ENCODE measurements at places on chromosomes 3 and 15.

- DNase-seq, result no peak
These were observed 24.0 kb downstream of the PLA2G4B start for GRCh38 chr15:41862515-41863116.

GRCh38 chr3:5116538-5116937, 5.6 kb upstream of the ARL8B start:
- no peak for DNase-seq

DNA sequence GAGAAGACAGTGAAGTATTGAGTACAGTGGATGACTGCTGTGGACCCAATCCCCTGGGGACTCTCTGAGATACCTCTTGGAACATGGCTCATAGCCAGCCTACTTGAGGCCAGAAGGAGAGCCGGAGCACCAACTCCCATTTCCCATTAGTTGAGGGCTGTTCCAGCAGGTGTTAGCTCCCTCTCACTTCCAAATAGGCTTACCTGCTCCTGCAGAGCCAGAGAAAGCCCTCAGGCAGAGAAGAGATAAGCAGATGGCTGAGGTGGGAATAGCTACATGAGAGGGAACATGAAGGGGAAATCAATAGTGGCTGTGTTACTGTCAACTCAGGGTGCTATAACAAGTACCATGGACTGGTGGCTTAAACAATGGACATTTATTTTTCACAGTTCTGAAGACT, 4.6 kb upstream of the CCK start:
- DNase-seq, result no peak

DNA sequence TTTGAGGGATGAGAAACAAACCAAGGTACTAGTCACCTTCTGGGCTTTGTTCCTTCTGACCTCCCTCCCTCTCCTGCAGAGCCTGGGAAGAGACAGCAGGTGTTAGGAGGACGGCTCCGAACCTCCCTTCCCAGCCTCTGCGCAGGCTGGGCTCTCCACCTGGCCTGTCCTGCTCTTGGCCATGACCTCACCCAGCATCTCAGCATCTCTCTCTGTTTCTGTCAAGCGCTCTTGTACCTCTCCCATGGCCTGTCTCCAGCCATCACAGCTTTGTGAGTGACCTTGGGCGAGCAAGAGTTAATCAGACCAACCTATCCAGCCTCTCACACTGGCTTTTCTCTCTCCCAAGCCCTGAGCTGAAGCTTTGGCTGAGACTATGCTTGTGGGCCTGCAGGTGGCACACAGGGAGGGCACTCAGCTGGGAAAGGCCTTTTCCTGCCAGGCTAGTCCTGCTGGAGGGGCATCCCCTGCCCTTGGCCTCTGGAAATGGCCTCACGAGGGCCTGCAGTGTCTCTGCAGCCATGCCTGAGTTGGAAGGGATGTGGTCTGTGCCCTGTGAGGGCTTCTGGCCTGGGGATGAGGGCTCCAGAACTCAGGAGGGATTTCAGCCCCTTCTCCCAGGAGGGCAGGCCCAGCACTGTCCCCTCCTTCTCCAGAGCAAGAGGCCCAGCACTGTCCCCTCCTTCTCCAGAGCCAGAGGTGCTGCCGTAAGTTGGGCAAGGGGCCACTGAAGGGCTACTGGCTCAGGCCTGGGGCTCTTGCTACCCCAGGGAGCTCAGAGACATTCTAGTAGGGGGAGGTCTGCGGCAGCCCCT, 2.1 kb downstream of the CHST13 start:
- DNase-seq, result no peak

DNA sequence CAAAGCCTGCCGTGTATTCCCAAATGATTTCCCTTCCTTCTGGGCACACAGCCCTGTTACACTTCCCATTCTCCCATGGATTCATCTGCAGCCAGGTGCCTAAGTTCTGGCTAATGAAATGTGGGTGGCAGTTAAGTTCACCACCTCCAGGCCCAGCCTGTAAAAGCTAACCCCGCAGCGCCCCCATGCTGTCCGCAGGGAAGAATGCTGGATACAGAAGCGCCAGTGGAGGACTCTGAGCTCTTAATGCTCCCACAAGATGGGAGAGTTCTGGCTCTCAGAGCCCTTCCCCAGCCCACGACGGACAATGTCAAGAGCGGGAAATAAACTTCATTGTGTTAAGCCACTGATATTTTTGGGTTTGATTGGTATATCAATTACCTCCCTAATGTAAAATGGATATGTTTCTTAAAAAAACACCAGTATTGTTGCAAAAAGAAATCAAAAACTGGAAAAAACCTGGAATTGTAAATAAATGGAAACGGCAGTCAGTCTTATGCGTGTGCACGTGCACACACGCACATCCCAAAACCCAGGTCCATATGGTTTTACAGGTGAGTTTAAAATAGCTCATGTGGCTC, 37.7 kb upstream of the FGD5 start:
- DNase-seq, result no peak

GRCh38 chr3:18044971-18045880, 302.8 kb upstream of the TBC1D5 start:
- no peak for DNase-seq

- DNase-seq, result no peak
These were observed 62.4 kb upstream of the SLC6A1 start for GRCh38 chr3:10929978-10930665.

DNA sequence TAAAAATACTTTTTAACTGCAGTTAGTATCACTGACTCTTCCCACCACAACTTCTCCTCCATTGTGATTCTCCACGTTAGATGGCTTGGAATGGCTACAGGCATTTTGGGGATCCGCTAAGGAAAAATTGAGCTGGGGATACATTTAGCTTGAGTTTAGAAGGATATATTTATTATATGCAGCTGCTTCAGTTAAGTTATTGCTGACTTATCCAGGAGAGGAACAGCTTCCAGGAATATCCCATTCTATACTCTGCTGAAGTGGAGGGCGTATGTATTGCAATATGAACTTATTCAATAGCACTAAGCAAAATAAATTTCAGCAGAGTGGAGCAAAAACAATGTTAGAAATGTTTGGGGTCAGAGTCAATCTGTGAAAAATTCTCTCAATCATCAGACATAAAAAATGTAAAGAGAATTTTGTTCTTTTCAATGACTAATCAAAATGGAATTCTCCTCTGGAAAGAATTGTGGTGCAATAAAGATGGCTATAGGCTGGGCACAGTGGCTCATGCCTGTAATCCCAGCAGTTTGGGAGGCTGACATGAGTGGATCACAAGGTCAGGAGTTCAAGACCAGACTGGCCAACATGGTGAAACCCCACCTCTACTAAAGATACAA, 84.7 kb downstream of the NCEH1 start:
- DNase-seq, result no peak

All from stimulated activated CD8-positive, alpha-beta memory T cell treated with anti-CD3 and anti-CD28 coated beads, Interleukin-15, amount 100 ng/mL, for 48 hours (primary cell).